Hindlimb muscle (tissue), 1 donor: ENCODE measurements at places on chromosomes 3 and 15. TPM values are rescaled to one million over a fixed set of nuclear protein-coding genes. Genes with fewer than 3 reads are reported as not detected.

GP5 gene
- polyA plus RNA-seq = 0.18 TPM

DNA sequence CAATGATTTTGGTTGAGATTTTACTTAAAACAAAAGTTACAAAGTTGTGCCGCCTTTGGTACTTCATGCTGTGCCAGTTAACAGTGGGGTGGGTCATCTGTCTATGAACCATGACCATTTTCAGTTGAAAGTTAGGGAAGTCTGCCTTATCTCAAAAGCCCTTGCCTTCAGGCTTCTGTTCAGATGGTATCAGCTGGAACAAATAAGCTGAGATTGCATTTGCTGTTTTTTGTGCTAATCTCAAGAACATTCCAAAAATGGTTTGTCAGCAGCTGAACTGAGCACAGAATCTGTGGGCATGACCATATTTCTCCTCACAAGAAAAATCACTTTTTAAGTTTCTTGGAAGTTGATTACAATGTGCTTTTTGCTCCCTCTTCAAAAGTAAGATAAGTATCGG is 142.3 kb downstream of the IL5RA start:
- no peak for DNase-seq

DNA sequence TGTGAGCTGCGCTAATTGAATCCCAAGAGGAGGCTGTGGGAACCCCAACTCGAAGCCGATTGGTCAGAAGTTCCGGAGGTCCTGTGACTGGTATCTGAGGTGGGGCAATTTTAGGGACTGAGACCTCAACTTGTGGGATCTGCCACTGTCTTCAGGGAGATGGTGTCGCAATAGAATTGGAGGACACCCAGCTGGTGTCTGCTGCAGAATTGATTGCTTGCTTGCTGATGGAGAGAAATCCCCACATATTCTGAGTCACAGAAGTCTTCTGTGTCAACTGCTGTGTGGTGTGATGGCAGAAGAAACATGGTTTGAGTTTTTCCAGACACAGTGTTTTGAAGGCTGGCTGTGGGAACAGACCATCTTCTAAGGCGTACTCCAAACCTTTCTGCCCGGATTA is 99.7 kb upstream of the PLXNA1 start:
- no peak for DNase-seq

ANKUB1 gene
- polyA plus RNA-seq = not detected

- peak; percentile 22 for DNase-seq
Observed at GRCh38 chr3:124248471-124249028, 256.6 kb upstream of the ROPN1 start.

DNA sequence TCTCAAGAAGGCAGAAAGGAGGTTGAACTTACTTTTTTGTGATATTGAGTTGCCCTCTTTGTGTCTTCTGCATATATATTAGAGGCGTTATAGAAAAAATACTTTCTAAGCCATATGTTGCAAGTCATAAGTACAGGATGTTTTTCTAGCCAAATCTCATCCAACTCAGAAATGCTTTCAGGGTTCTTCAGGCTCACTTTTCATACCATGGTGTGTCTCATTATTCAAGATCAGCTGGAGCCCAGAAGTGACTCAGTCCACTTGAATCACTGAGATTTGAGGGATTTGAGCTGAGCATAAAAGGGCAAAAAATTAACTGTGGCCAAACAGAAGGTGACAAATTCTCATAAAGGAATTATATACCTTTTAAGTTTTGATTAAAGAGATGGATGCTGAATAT is 157.3 kb downstream of the WNT5A start:
- DNase-seq = no peak

DNA sequence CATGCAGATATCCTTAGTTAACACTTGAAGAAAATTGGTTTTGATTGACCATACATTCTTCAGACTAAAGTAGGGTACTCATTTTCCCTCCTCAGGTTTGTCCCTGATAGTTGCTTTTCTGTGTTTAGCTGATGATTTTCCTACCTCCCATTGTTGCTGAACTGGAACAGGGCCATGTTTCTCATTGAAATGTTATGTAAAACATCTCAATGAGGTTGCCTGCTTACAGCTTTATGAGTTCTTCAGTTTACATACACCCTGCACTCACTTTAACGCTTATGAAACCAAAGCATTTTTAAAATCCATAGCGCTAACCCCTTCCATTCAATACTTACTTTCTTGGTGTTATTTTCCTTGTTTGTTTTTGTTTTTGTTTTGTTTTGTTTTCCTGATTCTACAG is 61.9 kb downstream of the HMG20A start:
- DNase-seq = no peak

DNA sequence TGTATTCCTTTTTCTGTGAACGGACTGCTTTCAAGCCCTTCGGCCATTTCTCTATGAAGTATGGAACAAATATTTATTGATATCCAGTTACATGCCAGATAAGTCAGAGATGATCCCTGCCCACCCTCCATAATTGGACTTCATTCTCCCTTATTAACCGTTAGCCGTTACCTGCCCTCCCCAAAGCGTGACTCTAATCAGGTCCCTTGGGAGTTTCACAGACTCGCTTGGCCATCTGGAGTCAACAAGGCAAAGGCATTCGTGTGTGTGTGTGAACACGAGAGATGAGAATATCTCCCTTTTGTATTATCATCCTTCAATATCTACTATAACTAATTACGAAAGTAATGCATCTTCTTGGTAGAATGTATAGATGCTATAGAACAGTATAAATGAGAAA is 314.5 kb downstream of the TLE3 start:
- no peak for DNase-seq

DNA sequence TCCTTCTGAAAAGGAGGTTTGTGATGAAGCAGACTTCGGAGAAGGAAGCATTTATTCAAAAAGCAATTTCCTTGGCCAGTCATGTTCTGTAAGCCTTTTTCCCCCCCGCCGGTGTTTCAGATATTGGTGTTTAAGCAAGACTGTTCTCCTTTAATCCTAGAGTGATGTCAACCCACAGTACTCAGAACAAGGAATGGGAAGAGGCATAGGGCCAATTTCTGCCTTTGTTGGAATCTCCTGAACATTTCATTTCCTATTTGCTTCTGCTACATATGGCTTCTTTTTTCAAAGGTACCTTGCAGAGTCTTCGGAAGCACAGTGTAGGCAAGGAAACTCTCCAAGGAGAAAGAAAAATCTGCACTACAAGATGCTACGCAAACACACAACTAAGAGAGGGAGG is 713.1 kb upstream of the CFAP20DC start:
- no peak for DNase-seq

DUOX1 gene
- polyA plus RNA-seq = 1.8 TPM

CEP70 gene
- polyA plus RNA-seq = 19.0 TPM

DNA sequence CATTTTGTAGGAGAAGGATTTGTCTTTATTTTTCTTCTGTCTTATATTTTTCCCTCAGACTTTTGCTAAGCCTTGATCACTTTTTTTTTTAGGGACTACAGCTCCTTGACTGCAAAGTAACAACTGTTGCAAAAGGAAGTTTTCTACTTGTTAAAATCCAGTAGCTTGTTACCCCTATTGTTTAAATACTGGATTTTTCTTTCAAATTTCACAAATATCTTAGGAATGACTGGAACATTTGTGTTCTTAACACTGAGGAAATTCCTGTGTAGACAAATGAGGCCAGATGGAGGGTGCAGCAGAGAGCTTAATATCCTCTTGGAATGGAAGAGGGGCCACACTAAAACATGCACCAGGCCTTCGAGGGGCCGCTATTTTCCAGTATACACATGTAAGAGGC is 3.2 kb upstream of the PGPEP1L start:
- DNase-seq = no peak

- no peak for DNase-seq
Observed at GRCh38 chr3:12979151-12979946, 93.9 kb downstream of the IQSEC1 start.

APPL1 gene
- 35.9 TPM for polyA plus RNA-seq

DNA sequence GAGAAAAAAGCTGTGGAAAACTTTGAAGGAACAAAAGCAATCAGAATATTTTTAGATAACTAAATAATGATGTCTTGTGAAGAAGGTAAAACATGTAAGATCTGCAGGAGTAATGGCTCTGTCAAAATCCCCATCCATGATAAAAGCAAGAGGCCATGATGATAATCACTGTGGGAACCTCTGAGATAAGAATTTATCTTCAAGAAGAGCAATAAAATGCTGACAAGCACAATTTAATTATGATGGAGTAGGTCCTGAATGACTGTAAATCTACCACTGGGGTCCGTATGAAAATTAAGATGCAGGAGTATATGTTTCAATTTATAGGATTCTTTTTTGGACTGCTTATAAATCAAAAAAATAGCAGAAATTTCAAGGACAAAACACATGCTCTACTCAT is 68.3 kb upstream of the CHMP2B start:
- no peak for DNase-seq

DNA sequence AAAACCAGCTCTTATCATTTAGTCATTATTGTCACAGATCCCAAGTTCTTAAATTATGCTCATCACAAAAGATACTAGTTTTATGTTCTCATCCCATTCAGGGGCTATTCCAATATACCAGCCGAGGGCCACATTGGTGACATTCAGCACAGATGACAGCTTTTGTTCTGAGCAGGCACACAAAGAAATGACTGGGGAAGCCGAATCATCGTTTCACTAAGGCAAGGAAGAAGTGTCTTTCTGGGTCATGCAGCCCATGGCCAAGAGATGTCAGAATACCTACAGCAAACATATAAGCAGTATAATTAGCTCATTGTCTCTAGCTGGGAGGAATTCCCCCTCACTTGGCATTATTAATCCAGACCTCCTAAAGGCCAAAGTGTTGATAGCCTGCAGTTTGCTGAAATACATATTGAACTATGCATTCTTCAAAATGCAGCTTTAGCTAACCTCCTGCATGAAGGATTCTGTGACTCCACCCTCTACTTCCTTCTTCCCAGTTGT is 100.2 kb downstream of the CNTN4 start:
- DNase-seq = no peak

DNA sequence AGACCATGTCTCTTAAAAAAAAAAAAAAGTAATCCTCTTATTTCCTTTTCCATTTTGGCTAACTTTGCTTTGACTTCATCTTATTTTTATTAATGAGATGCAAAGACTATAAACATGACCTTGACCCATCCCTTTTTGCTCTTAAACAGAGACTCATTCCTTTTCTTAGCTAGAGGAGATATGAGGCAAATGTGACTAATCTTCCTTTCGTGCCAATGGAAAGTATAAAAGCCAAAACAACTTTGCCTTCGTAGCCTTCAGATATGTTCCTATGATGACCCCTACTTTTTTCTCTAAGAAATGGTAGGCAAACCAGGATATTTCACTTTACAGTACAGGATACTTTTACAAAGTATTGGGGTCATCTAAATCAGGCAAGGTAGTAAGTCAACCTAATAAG is 36.9 kb upstream of the GOLGB1 start:
- DNase-seq = no peak

- no peak for DNase-seq
Observed at GRCh38 chr15:62546628-62547027, 381.5 kb upstream of the C2CD4B start.

UBA7 gene
- 20.5 TPM for polyA plus RNA-seq

TMEM207 gene
- polyA plus RNA-seq = not detected

- DNase-seq = no peak
Observed at GRCh38 chr3:18030371-18030870, 288.0 kb upstream of the TBC1D5 start.

GRCh38 chr15:56082263-56082761 is 88.9 kb upstream of the NEDD4 start:
- DNase-seq = no peak

DNA sequence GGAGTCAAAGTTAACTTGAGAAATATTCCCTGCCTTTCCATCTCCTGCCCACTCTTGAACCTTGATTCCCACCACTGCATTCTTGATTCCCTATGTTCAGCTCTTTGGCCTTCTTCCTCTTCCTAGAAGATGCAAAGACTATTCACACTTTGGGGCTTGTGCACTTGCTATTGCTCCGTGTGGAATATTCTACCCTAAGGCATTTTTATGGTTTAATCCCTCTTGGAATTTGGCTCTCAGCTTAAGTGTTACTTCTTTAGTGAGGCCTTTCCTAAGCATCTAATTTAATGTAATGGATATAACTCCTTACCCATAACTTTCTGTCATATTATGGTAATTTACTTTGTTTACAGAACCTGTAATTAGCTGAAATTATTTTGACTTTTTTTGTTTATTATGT is 318.9 kb upstream of the COL8A1 start:
- DNase-seq = no peak

GRCh38 chr3:195838714-195839113 is 27.0 kb upstream of the MUC4 start:
- no peak for DNase-seq

DNA sequence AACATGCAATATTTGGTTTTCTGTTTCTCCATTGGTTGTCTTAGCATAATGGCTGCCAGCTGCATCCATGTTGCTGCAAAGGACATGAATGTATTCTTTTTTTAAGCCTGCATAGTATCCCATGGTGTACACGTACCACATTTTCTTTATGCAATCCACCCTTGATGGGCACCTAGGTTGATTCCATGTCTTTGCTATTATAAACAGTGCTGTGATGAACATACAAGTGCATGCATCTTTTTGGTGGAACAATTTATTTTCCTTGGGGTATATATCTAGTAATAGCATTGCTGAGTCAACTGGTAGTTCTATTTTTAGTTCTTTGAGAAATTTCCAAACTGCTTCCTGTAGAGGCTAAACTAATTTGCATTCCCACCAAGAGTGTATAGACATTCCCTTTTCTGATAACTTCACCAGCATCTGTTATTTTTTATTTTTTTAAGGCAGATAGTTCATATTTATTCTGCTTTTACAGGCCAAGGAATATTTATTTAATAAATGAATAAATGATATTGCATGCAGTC is 62.4 kb upstream of the NPHP3 start:
- DNase-seq = no peak

- no peak for DNase-seq
Observed at GRCh38 chr3:30696403-30696819, 90.0 kb downstream of the TGFBR2 start.

SKIC8 gene
- 50.2 TPM for polyA plus RNA-seq

GRCh38 chr15:50227076-50227475 is 38.5 kb downstream of the HDC start:
- no peak for DNase-seq

DNA sequence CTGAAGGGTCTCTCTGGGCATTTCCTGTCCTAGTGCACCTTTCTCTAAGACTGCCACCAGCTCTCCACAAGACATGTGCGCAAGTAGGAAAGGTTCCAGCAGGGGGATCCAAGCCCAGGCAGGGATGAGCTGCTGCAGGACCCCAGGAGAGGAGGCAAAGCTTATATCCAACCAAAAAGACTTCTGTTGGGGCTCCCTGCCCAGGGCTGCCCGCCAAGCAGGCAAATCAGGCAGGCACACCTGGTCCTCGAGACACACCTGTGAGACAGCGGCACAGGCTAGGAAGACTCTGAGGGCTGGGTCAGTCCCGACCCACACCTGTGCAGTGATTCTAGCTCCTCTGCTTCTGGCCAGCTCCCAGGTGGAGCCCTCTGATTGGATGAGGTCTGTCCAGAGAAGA is 80.6 kb downstream of the MYLK start:
- no peak for DNase-seq
